ENCODE measurements at places on chromosomes 11 and 22.

DNA sequence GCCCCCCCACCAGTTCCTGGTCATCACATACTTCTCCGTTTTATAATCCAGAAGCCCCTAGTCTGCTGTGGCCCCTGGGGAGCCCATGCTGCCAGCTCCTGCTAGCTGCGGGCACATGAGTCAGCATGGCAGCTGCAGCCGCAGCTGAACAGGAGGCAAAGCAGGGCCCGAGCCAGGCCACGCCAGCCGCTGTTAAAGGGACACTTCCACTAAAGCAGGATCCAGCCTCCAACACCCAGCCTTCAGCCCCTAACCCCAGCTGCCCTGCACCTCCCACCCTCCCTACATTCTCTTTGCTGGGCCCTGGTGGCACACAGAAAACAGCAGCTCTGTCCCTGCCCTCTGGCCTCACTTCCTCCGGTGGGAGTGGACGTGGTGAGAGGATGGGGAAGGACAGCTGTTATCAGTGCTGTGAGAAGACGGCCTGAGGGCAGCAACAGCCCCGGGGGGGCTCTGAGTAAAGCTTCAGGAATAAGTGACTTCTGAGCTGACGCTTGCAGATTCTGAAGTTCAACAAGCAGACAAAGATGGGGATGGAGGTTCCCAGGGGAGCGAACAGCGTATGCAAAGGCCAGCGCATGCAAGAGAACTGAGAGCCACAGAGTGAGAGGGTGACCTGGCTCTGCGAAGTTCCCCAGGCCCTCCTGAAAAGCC, 688 bp upstream of the LRRC74B start:
- no peak for DNase-seq

DNA sequence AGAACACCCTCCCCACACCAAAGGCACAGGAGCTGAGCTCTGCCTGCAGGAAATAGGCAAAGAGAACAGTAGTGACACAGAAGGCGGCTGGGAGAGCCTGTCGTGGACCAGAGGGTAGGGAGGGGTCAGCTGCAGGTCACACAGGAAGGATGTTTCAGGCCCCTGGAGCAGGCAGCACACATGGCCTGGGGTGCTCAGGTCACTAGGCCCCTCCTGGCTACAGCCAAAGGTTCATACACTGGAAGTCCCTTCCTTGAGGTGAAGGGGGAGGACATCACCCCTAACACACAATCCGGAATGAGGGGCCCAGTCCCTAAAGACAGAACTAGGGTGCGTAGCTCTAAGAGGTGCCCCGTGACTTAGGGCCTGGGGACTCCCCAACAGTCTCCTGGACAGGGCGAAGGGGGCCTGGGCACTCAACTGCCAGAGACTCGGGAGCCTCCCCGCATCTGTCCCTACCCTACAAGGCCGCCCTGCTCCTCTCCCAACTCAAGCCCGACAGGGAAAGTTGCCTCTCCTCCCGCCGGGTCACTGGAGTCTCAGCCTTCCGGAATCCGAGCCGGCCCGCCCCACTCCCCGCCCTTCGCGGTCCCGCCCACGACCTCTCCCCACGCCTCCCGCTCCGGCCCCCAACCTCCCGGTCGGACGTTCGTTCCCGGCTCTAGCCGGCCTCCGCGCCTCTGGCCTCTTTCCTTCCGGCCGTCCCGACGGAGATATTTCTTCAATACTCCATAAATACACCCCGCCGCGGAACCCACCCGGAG, at the start of gene CYB5R2:
TSS of gene CYB5R2 (minus strand) at position 541 of the 764 bp plus-strand sequence. CDS start 675 bp downstream, outside the sequence.
- no peak for DNase-seq

- DNase-seq = no peak
Observed at GRCh38 chr22:43477966-43478365, 66.2 kb downstream of the MPPED1 start.

GRCh38 chr11:7490054-7490453, 4.7 kb downstream of the OLFML1 start:
- DNase-seq = no peak

GRCh38 chr22:38350444-38351359, 33.5 kb upstream of the CSNK1E start:
- DNase-seq = peak; percentile 49

DNA sequence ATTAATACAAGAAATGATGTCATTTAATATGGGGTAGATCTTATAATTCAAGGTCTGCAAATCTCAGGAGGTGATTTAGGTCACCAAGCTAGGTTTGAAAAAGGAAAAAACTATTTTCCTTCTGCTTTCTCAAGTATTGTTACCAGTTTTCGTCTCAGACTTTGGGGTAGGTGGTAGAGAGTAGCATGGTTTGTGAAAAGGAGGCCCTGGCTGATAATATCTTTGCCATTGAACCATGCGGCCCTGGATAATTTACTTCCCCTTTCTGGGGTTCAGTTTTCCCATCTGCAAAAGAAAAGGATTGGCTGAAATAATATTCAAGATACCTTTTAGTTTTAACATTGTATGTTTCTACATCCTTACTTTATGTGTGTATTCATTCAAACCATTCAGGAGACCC, 92.1 kb downstream of the WNT11 start:
- no peak for DNase-seq

DNA sequence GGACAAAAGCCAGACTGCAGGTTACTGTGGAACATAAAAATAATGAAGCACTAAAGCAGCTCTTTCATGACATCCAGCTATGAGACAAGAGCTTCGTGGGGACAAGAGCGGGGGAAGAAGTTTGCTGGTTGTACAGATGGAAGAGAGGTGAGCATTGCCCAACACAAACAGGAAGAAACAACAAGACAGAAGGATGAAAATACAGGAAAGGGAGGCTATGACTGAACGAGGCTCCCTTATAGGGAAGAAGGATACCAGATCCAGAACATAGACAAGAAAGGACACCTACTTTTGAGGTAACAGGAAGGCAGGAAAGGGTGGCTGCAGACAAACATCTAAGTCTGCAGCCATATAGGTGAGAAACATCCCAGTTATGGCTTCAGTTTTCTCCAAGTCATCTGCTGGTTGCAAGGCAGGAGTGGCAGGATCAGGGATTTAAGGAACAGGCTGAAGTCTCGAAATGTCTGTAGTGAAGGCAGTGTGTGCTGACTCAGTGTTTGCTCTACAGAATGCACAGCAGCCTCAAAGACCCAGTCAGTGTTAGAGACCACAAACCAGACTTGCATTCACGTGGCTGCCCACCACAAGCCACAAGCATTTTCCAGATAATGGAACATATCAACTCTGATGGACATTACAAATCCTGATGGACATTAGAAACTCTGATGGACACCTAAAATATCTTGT, 1.9 kb downstream of the CLTCL1 start:
- no peak for DNase-seq

DNA sequence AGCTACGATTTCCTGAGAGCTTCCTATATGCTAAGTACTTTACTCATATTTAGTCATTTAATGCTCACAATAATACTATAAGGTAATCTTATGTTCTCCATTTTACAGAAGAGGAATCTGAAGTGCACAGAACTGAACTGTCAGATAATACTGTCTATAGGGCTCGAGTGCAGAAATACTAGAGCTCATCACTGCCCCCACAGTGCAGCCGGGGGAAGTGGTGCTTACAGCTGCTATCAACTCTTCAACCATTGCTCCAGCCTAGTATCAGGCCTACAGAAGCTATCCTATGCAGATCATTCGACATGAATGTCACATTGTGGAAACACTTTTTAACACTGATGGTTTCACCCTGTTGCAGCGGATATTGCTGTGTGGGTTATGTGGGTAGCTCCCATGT, 929.9 kb downstream of the NTM start:
- no peak for DNase-seq

GRCh38 chr11:862081-862661, 19.5 kb downstream of the TSPAN4 start:
- no peak for DNase-seq

- no peak for DNase-seq
Observed at GRCh38 chr22:27130906-27131305, 473.5 kb downstream of the MIAT start.

GRCh38 chr22:24696551-24697001, 77.9 kb downstream of the PIWIL3 start:
- DNase-seq = no peak

DNA sequence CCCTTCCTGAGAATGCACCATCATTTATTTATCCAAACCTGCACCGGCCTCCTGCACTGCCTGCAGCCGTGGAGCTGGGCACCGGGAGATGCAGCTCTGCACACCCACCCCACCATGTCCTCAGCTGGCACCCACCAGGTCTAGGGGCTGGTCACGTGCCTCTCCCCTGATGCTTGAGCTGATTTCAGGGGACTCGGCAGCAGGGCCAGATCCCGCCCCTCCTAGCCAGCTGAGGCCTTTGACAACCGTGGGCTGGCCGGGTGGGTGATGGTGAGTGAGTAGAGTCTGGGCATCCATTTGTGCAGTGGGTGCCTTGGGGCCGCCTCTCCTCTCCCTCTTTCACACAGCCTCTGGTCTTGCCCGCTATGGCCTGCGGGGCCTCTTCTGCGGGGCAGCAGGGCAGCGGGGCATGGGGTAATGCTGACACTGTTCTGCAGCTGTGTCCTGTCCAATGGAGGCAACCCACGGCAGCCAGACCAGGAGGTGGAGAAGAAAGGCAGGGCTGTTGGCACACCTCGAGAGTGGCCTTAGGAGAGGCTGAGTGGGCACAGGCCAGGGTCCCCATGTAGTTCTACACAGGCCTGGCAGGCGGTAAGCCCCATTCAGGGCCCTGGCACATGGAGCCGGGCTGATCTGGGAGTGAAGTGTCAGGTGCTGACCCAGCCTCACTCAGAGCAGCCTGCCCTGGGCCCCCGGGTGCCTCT, 38.5 kb upstream of the PRODH start:
- DNase-seq = no peak

- DNase-seq = no peak
Observed at GRCh38 chr11:134638796-134639430, 226.9 kb upstream of the B3GAT1 start.

DNA sequence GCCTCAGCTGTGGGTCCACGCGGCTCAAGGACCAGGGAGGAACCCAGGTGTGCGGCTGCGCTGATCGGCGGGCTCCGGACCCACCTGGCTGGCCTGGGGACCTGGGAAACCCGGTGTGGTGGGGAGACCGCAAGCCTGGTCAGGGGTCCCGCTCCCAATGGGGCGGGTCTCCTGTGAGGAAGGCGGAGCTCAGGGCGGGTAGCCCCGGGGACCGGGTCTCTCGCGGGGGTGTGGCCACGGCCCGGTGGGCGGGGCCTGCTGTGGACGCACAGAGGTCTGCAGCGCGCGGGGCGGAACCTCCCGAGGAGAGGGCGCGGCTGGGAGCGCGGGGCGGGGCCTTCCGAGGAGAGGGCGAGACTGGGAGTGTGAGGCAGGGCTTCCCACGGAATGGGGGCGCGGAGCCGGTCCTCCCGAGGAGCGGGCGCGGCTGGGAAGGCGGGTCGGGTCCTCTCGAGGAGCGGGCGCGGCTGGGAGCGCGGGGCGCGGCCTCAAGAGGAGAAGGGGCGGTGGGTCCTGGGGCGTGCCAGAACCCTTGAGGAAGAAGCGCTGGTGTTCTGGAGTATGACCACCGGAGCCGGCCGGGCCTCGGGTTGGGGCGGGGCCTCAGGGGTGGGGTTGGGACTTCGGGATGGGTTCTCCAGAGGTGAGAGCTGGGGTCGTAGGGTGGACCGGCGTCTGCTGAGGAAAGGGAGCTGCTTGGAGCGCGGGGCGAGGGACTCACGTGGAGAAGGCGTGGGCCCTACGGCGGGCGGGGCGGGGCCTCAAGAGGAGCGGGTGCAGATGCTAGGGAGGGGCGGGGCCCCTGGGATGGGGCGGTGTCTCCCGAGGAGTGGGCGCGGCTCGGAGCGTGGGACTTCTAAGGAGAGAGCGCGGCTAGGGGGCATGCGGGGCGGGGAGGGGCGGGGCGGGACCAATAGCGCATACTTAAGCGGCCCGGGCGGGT, 20.8 kb downstream of the DGCR6L start:
- DNase-seq = peak; percentile 96

DNA sequence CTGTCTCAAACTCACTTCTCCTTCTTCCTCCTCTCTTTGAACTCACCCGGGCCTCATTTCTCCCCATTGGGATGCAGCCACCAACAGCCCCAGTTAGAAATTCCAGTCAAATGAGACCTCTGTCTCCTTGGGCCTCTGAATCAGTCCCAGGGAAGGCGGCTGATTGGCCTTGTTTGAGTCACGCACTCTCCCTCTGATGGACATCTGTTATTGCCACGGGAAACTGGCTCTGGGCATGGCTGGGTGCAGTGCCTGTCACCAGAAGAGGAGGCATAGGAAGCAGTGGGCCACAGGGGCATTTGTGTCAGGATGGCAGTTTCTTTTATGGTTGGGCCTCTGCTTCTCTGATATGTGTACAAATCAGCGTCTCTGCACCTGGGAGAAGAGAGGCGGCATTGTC, 9.6 kb upstream of the WNT11 start:
- no peak for DNase-seq

DNA sequence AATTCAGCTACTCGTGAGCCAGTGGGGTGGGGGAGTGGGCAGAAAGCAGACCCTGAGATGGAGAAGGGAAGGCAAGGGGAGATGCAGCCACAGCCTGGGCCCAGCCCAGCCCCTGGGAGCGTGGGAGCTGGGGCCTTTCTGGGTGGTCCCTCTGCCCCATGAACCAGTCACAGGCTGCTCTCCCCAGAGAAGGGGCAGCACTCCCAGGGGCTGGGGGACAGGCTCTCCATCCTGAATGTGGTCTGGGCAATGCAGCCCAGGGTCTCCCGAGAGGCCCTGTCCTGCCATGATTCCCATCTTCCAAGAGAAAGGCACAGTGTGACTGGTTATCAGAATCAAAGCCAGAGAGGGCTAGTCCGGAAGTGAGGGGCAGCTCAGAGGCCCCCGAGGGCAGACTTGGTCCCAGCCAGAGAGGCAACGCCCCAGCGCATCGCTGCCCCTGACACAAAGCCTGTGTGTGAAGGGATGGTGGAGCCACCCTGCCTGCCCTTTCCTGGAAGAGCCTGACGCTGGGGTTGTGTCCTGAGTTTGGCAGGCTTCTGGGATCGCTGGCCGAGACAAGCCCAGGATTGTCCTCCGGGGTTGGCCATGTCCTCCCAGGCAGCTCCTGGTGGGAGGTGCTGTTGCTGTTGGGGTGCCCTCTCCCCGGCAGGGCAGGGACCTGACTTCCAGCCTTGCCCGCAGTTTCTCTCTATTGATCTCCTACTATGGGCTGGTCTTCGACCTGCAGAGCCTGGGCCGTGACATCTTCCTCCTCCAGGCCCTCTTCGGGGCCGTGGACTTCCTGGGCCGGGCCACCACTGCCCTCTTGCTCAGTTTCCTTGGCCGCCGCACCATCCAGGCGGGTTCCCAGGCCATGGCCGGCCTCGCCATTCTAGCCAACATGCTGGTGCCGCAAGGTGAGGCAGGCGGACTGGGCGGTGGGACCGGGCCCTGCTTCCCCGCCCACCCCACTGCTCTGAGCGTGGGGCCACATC, 23.8 kb upstream of the SLC22A12 start:
- DNase-seq = no peak

DNA sequence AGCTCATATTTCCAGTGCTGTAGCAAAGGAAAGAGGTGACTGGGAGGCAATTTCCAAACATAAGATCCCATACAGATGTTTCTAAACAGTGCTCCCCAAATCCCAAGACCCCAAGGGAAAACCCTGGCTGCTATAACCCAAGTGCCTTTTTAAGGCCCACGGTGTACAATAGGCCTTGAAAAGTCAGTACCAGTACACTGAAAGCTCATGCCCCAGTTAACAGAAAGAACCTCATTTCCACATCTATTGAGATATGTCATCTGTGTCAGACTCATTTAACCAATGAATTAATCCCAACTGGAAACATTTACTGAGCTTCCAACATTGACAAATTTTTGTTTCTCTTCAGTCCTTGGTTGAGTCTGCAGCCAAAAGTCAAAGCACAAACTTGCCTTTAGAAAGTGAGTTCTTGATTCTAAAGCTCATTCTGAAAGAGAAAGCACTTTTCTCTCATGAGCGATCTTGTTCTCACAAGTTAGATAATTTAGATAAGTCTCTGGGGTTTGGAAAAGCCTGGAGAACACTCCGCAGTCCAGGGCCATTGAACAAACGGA, 239.8 kb upstream of the ARHGAP20 start:
- no peak for DNase-seq

Measured in activated CD8-positive, alpha-beta memory T cell treated with anti-CD3 and anti-CD28 coated beads for 24 hours (primary cell).